ENCODE measurements at places on chromosomes 2 and 18.

- no peak for DNase-seq
Observed at GRCh38 chr18:9477509-9477908, 2.2 kb downstream of the RALBP1 start.

- DNase-seq, result no peak
Observed at GRCh38 chr2:63053081-63053888, 2.7 kb downstream of the OTX1 start.

GRCh38 chr2:154963511-154963910, 265.0 kb downstream of the KCNJ3 start:
- DNase-seq, result no peak

GRCh38 chr2:134758633-134759032, 39.8 kb upstream of the TMEM163 start:
- DNase-seq, result no peak

- no peak for DNase-seq
Observed at GRCh38 chr2:233966388-233966787, 49.2 kb downstream of the TRPM8 start.

GRCh38 chr2:209463226-209463625, 39.4 kb downstream of the MAP2 start:
- no peak for DNase-seq

- no peak for DNase-seq
Observed at GRCh38 chr2:101296371-101296770, 12.1 kb downstream of the RNF149 start.

DNA sequence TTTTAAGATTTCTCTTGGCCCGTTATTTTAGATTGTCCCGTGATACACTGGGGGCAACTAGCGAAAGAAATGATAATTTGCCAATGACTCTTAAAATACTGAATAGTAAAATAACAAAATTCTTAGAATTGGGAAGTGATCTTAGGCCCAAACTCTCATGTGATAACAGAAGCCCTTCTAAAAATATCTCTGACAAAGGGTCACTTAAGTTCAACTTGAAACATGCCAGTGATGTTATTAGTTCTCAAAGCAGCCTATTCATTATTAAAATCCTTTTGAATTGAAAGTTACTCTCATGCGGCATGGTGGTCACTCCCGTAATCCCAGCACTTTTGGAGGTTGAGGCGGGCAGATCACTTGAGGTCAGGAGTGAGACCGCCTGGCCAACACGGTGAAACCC, 920.9 kb downstream of the NRXN1 start:
- DNase-seq, result no peak

GRCh38 chr2:41900101-41900577, 147.7 kb upstream of the PKDCC start:
- DNase-seq, result no peak

DNA sequence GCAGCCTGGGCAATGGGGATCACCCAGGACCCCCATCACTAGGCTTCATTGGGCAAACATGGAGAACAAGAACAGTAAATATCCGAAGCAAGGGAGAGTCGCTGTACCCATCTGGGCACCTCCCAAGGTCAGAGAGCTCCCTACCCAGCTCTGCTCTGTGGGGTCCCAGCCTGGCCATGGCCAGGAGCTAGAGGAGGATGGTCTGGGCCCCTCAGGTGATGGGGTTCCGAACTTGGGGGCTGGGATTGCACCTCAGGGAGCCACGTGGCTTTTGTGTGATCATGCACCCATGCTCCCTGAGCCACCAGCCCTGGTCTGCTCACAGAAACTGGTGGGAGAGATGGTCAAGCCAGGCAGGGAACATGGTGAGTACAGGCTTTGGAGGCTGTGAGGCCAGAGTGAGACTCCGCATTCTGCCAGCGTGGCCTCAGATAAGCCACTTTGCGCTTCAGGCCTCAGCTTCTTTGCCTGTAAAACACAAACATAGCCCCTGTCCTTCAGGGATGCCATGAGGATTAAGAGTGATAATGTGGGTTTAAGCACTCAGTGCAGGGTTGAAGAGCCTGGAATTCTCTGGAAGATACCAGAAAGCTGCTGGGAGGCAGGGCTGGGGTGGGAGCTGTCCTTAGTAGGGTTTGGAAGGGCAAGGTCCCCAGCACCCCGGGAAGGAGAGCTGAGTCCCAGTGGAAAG, 3.0 kb upstream of the NMUR1 start:
- DNase-seq, result no peak

- no peak for DNase-seq
Observed at GRCh38 chr18:48548011-48548771, 9.4 kb downstream of the CTIF start.

GRCh38 chr2:57806449-57806968, 240.1 kb upstream of the VRK2 start:
- DNase-seq, result no peak

- DNase-seq, result no peak
Observed at GRCh38 chr2:26838121-26838906, 9.6 kb upstream of the DPYSL5 start.

DNA sequence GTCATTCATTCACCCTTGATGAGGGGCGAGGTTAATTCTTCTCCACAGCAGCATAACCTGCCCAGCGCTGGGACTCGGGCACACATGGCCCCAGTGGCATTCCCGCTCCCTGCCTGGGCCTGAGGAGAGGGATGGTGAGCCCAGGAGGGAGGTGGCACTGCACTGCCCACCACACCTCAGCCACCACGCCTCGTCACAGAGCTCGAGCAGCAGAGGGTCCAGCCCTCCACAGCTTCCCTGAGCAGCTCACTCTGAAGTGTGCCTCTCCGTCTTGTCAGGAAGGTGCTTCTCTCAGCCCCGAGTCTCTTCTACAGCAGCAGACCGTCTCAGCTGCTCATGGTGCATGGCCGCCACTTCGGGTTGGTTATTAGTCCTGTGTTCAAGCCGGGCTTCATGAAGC, 34.9 kb downstream of the COA5 start:
- DNase-seq, result no peak

Data from NCI-H1694 (cell line).